ENCODE measurements at places on chromosomes 13 and 19.
A peak's percentile ranks its signal among the peaks of the same experiment; 100 is the strongest.

DNA sequence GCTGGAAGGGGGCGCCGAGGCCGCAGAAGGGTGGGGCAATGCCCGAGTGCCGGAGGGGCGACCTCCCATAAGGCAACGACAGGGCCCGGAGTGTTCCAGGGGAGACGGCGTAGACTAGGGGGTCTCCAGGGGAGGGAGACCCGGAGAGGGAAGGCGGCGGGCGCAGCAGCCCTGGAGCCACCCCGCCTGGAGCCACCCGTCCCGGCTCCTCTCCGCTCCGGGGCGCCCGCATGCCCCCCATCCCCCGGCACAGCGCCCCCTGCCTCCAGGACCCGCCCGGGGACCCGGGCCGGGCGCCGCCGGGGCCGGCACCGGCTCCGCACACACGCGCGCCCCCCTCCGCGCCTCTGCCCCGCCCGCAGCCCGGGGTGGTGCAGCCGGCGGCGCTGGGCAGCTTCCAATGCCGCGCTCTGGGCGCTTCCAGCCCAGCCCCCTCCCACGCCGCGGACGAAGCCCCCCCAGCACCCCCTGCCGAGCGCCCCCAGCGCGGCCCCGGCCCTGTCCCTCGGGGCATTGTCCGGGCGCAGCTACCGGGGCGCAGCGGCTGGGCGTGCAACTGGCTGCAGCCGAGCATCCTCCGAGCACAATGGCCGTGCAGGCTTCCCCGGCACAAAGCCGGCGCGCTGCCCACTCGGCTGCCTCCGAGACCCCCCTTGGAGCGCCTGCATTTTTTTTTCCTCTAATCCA, 519 bp downstream of the PTPRS start:
- DNase-seq, result no peak

DNA sequence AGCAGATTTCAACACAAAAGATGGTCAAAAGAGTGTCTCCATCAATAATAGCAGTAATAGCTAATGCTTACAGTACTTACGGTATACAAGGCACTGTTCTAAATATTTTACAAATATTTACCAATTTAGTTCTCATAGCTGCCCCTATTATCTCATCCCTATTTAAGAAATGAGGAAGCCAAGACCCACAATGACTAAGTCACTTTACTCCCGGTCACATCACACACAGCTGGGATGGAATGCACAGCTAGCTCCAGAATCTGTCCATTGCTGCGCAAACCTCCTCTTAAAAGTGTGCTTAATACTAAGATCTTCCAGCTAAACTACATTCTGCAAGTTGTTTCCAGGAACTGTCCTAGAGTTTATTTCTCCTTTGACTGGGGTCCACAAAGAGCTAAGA, 63.4 kb downstream of the RAP2A start:
- no peak for DNase-seq

DNA sequence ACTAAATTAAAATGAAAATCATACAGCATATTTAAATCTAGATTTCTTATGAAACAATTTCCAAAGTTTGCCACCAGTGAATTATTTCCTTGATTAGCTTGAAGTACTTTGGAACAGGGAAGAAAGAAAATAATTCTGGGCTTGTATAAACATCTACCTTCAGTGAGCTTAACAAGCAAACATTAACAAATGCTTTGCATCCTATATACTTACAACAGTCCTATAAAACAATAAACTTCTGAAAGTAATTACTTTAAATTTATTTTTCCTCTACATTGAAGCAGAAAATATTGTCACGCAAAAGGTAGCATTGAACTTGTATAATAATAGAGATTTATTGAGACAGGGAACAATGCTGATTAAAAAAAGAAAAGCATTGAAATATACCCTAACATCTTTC, 164.8 kb downstream of the DACH1 start:
- no peak for DNase-seq

DNA sequence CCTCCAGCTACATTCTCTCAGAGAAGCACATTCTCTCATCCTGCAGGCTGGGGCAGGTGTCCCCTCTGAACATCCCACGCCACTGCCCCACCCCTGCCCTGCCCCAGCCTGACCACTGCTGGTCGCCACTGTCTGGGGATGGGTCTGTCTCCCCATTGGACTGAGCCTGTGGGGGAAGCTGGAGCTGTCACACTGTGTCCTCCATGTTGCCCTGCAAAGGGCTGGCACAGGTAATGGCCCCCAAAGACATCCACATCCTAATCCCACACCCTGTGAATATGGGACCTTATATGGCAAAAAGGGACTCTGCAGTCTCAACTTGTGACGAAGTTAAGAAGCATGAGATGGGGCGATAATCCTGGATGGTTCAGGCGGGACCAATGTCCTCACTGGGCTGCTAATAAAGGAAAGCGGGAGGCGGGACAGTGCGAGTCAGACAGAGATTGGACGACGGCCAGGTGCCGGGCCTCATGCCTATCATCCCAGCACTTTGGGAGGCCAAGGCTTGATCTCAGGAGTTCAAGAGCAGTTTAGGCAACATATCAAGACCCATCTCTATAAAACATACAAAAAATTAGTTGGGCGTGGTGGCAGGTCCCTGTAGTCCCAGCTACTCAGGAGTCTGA, 9.1 kb downstream of the AP2S1 start:
- DNase-seq, result no peak

- no peak for DNase-seq
These were observed 133.7 kb downstream of the RAP2A start for GRCh38 chr13:97567510-97568243.

GRCh38 chr19:38848299-38849146, 1.3 kb downstream of the HNRNPL start:
- peak; percentile 79 for DNase-seq

GRCh38 chr19:51480590-51480989, 2.3 kb downstream of the CEACAM18 start:
- DNase-seq, result no peak

- DNase-seq, result no peak
These were observed 736.3 kb upstream of the KLHL1 start for GRCh38 chr13:70844391-70845108.

DNA sequence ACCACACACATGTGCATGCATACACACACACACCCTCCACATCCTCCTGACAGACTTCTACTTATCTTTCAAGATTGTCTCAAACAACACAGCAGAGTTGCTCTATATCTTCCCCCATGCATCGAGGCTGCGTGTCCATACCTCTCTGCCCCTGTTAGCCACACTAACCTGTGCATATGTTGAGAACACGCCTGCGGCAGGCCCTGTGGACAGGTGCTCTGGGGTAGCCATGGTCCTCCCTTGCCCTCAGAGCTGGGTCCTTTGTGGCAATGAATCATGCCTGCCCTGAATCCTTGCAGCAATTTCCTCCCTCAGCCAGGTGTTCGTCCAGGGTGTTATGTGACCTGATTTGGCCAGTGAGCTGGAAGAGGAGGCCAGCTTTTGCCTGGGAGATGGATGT, 213.3 kb downstream of the KATNAL1 start:
- DNase-seq, result no peak

DNA sequence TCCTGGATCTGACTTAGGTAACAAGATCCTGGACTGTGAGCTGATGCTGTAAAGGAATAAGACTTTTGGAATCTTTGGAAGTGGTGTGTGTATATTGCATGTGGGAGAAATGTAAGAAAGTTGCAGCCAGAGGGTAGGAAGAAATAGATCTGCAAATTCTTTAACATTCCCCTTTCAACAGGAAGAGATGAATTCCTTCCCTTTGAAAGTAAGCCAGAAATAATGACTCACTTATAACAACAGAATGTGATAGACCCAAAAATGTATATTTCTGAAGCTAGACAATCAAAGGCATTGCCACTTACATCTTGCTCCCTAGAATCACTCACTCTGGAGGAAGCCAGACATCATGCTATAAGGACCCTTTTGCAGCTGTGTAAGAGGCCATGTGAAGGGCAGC, 9.8 kb upstream of the SIAH3 start:
- DNase-seq, result no peak

- no peak for DNase-seq
These were observed 23.9 kb downstream of the DHRS12 start for GRCh38 chr13:51780099-51780498.

DNA sequence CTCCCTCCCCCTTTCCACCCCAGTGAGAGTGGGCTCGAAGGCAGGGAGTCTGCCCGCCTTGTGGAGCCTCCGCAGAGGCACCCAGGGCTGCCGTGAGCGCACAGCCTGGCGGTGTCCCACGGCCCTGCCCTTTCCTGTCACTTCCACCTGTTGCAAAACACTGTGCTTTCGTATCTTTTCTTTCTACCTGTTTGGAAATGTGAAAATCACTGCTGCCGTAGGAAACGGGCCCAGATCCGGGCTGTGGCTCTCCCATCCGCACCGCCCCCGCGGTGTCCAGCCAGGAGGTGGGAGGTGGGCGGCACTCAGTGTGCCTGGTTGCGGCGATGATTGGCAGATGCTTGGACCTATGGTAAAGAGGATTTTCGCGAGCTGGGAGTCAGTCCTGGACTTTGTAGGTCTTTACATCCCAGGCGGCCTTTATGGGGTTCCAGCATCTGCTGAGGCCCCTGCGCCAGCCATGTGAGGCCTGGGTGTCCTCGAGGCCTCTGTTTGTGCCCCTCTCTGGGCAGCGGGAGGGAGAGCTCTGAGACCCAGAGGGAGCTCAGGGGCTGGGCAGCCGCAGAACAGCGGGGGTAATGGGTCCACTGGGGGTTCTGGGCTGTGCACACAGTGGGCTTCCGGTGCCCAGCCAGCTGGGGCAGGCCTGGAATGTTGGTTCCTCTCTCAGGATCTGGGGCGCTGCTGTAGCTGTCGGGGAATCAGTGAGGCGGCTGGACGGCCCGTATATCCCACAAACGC, 6.1 kb downstream of the STK11 start:
- DNase-seq, result peak; percentile 77

DNA sequence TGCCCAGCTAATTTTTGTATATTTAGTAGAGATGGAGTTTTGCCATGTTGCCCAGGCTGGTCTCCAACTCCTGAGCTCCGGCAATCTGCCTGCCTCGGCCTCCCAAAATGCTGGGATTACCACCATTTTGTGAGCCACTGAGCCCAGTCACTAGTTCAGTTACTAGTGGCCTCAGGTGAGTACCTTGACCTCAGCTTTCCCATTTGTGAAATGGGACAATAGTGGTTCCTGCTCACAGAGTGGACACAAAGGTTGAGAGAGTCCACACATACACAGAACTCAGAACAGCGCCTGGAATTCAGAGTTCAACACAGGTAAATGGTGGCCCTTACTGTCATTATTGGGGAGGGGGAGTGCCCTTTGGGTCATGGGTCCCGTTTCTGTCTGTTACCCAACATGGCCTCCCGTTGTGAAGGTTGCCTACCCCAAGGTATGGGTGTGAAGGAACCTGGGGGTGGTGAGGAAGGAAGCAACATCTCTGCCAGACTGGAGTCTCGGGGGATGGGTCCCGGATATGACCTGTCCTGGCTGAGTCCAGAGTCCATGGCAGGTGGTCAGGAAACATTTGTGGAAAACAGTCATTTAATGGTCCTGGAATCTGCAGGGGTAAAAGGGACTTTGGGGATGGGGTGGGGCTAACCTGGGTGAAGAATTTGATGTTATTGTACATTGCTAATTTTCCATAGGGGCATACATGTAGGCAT, 11.7 kb upstream of the IRGC start:
- no peak for DNase-seq

DNA sequence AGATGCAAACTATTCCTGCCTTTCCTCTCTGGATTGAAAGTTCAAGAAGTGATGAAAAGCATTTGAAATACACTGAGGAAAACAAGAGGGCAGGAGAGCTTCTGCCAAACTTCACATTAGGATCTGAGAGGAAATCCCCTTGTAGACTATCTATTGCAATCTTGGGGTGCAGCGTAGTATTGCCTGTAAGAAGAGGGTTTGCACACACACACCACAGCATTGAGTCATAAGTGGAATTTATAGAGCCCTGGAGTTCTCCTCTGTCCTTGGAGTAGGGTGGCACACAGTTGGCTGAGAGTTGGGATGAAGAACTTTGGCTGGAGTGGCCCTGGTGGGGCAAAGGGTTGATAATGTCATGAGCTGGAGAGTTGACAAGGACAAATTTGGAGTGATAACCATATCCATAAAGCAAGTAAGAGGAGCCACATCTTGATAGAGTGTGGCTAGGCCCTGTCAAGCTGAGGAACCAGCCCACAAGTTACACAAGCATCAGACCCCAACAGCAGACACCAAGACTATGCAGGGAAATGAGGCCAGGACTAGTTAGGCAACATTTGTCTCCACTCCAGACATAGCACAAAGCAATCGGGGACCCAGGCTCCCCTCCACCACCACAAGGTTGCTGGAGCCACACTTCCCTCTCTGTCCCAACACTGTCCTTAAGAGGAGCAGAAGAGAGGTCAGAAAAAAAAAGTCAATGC, 520.9 kb downstream of the KLF5 start:
- no peak for DNase-seq

GRCh38 chr13:31032528-31033113, 100.2 kb downstream of the TEX26 start:
- DNase-seq, result no peak

Measured in spleen (tissue), 13 donors.